ENCODE measurements at places on chromosomes 1 and 21. TPM values are rescaled to one million over a fixed set of nuclear protein-coding genes. Genes with fewer than 3 reads are reported as not detected.

The SH2D5 gene
- 15.4 TPM for total RNA-seq

The PLPP3 gene
- total RNA-seq: 0.93 TPM

The PLPPR4 gene
- total RNA-seq: not detected

The OR2L2 gene
- total RNA-seq: not detected

Data from airway epithelial cell (primary cell).